ENCODE measurements at places on chromosomes 2 and 18.

GRCh38 chr2:229033816-229034215 is 237.3 kb downstream of the PID1 start:
- DNase-seq, result no peak

GRCh38 chr2:75284345-75284744 is 85.0 kb upstream of the TACR1 start:
- DNase-seq, result no peak

DNA sequence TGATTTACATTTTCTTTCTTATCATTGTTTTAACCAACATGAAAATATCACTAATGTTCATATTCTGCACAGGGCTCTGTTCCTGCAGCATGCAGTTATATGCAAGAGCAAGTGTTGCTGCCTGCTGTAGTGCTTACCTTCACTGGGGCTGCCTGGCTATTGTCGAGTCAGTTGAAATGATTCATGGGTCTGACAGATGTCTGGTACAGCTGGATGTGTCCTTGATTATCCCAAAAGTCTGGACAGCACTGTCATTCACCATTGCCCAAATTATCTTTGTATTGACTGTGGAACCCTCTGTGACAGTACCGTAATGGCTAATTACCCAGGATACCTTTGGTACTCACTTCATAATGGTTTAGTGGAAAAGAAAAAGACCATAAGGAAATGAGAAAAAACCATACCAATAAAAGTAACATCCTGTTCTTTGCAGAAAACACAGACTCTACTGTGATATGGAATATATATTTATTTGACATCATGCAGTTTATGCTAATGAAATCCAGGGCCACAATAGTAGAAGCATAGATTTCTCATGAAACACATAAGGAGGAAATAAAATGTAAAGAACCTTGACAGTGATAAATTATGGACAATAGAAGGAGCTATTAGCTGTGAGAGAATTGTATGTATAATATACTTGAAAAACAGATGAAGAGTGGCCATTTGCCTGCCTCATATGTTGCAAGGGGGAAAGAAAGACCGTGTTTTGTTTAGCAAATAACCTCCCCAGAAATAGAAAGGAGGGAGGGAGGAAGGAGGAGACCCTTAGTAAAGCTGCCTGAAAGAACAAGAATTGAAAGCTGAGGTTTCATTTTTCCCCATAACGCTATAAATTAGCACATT is 249.8 kb upstream of the ATP5MC3 start:
- DNase-seq, result peak; percentile 44

- no peak for DNase-seq
These were observed 24.0 kb downstream of the BIN1 start for GRCh38 chr2:127082974-127083373.

DNA sequence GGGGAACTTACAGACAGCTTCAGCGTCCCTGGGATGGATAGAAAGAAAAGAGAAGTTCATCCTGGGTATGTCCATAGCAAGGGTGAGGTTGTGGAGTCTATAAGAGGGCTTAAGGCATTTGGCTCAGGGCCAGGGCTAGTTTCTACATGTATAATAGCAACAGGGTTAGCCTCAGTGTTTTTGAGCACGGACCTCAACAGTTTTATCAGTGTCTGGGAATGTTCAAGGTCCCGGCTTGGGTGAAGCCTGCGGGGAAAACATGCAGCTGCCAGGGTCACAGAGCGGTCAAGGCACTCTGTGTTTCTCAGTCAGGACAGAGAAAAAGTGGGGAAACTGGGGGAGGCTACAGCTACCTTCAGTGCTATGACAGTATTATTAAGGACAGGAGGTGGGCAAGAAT is 427.7 kb upstream of the HS6ST1 start:
- no peak for DNase-seq

- DNase-seq, result no peak
These were observed 77.2 kb downstream of the TLK1 start for GRCh38 chr2:171083451-171083850.
